ENCODE measurements at places on chromosomes 5 and 9.

- no peak for DNase-seq
Measured at GRCh38 chr9:137167747-137168572, 1.9 kb downstream of the LRRC26 start.

DNA sequence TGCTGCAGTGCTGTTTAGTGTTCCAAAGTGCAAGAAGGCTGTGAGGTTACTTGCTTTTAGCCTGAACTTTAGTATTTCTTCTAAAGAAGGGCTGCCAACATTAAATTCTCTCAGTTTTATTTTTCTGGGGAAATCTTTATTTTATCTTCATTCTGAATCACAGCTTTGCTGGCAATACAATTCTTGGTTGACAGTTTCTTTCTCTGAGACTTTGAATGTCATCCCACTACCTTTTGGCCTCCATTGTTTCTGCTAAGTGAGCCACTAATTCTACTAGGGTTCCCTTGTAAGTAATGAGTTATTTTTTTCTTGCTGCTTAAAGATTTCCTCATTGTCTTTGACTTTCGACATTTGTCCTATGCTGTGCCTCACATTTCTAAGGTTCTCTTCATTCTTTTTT is 32.4 kb upstream of the SUSD1 start:
- no peak for DNase-seq

GRCh38 chr9:118455259-118455658 is 751.1 kb downstream of the TLR4 start:
- DNase-seq = no peak

DNA sequence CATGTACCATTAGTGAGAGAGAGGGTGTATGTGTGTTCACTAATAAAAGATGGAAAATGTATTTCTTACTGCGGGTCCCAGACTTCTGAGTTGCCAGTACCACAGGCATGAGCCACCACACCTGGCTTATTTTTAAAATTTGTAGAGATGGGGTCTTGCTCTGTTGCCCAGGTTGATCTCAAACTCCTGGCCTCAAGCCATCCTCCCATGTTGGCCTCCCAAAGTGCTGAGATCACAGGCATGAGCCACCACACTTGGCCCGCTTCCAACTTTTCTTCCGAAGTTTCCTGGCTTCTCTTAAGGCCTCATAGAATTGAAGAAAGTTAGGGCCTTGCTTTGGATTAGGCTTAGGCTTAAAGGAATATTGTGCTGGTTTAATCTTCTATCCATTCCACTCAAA is 40.4 kb upstream of the F2RL2 start:
- DNase-seq = no peak

- DNase-seq = no peak
Measured at GRCh38 chr5:154697371-154697770, 57.8 kb upstream of the LARP1 start.

DNA sequence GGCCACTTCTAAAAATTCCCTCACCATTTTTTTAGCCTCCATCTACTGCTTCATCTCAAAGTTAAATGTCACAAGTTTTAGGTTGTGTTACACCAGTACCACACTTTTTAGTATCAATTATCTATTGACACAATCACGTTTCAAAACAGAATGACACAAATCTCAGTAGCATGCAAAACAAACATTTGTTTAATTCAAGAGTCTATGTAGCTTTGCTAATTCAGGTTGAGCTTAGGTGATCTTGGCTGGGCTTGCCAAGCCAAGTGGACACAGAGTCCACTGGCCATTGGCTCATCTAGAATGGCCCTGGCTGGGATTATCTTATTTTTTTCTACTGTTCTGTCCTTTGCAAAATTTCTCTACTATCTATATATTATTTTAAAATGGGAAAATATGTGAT is 61.9 kb upstream of the JAK2 start:
- DNase-seq = no peak

Data from omental fat pad (tissue), 4 donors.